ENCODE measurements at places on chromosomes 2 and 18.
A peak's percentile ranks its signal among the peaks of the same experiment; 100 is the strongest.

GRCh38 chr2:85744055-85744454 is 9.7 kb upstream of the ATOH8 start:
- no peak for DNase-seq

DNA sequence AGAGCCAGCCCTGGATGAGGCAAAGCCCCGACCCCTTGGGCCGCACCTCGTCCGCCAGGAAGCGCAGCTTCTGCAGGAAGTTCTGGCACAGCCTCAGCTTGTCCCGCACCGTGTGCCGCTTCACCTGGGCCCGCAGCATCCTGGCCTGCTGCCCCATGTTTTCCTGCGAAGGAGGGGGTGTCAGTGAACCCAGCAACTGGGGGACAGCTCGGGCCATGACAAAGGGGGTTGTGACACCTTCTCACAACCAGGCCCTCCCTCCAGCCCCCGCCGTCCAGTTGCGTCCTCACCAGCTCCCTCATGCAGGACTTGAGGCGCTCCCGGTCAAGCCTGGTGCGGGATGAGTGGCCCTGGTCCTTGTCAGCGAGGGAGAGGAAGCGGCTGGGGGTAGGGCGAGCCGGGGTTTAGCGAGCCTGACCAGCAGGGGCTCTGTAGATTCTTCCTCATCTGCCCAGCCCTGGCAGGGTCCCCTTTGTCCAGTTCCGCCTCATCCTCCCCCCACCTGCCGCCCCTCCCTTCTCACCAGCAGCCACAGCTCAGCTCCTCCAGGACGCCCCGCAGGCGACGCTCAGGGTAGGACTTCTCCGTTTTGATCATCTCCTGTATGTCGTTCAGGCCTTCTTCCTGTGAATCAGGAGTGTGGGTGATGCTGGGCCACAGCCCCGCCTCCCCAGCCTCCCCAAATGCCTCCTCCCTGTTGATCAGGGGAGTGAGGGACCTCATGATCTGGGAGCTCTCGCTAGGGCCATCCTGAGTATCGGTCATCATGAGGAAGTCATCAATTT is 606 bp downstream of the OTOF start:
- DNase-seq, result no peak

DNA sequence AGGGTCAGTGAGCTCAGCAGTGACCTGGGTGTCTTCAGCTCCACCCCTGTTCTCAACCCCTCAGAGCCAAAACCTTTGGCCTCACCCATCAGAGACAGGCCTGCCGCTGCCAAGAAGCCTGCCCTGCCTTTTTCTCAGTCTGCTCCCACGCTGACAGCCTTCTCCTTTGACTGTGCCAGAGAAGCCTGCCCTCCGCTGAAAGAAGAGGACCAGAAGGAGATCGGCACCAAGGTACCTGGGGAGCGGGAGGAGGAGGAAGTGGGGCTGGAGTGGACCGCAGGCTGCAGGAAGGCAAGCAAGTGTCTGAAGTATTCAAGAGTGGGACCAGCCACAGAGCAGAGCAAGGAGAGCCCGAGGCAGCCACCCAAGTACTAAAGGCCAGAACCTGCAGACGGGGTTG is 33.2 kb downstream of the TOGARAM2 start:
- no peak for DNase-seq

- DNase-seq, result peak; percentile 28
Observed at GRCh38 chr2:201860636-201861066, 54.3 kb downstream of the CDK15 start.

DNA sequence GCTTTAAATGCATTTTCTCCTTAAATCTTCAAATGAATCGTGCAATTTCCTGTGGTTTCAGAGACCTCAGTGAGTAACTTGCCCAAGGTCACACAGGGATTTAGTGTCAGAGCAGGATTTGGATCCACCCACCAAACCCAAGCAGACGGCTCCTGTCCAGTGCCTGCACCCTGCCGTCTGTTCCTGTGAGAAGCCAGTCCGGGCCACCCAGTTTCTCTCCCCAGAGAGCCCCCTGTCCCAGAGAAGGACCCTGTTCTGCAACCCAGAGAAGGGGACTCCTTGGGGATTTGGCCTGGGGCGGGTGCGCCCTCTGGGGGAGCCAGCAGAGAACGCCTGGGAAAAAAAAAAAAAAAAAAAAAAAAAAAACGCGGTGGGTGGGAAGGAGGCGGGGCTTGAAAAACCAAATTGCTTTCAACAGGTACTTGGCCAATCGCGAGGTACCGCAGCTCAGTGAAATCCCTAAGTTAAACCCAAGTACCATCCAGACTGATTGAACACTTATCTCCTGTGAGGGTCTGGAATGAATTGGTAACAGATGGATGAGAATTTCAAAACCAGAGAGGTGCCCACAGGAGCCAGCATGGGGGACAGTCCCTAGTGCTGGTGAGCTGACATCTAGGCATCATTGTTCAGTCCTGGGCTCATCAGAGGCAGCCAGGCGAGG is 30.9 kb upstream of the REEP1 start:
- DNase-seq, result peak; percentile 31

DNA sequence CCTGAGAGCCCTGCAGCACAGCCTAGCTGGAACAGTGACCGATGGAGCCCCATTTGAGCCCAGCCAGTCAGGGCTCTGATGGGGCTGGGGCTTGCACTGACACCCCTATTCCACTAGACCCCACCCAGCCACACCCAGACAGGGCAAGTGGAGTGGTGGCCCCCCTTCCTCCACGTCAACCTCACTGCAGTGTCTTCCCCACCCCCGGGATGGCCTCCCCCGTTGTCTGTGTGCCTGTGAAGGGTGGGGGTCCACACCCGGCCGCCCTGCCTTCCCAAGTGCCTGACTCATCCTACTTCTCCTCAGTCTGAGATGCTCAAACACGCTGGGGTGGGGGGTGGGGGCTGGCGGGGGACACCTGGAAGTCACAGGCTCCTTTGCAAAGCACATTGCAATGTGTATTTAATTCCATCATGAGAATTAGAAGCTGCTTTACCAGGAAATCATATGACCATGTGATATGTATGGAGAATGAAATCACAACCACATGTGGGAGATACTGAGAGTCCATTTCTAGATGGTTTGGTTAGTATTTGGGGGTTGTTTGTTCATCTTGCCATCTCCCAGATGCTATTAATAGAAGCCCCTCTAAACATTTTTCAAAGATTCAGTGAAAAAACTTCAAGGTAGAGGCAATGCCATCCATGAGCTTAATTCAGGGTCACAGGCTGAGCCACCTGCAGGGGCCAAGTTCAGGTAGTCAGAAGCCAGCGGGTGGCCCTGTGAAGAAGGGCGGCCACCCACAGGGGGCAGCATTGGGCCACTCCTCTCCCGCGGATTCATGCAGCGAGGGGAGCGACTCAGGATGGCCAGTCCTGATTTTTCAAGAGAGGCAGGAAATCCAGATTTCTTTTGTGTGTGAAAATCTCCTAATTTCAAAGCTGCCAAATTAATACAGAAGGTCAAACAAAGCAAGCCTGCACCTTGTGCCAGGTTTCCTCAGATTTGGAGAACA is 22.7 kb upstream of the GMPPA start:
- no peak for DNase-seq

DNA sequence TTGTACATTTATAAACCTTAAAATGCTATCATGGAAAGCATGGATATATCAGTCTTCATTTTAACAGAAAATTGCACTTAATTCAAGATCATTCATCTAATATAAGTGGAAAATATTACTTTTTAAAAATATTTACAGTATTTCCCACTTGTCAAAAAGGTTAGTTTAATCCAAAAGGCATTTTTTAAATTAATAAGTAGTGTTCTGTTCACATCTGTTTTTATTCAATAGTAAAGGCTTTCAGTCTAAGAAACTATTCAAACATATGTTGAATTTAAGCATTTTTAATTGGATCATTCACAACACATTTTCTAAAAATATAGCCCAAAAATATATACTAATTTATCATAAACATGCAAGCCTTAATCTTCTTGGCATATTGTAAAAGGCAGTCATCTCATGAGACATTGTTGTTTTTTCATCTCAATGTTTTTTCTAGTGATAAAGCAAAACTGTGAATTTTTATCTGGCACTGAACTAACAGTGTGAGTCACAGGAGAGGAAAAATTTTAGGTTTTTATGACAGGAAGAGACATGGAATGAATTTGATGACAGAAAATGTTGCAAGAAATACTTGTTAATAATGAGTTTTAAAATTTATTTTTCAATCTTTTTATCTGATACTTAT is 1642.5 kb upstream of the TMEFF2 start:
- no peak for DNase-seq

DNA sequence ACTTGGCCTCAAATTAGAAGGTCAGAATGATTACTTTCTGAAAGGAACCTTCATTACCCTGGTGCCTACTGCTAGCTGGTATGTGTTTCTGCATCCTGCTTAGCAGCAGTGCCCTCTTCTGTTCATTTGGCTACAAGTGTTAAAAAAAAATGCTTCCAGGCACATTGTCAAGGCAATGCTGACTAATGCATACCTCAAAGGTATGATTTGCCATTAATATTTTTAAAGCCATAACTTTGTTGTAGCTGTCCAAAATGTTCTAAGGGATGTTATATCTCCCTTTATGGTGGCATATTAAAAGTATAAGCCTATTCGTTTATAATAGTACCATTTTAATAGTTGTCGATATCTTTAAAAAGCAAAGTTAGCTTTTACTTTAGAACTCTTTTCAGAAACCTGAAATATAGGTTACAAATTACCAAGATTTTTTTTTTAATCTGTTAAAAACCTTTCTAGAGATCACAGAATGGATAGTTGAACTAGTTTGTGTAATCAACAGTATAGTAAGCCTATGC is 52.0 kb upstream of the FAM171B start:
- no peak for DNase-seq

DNA sequence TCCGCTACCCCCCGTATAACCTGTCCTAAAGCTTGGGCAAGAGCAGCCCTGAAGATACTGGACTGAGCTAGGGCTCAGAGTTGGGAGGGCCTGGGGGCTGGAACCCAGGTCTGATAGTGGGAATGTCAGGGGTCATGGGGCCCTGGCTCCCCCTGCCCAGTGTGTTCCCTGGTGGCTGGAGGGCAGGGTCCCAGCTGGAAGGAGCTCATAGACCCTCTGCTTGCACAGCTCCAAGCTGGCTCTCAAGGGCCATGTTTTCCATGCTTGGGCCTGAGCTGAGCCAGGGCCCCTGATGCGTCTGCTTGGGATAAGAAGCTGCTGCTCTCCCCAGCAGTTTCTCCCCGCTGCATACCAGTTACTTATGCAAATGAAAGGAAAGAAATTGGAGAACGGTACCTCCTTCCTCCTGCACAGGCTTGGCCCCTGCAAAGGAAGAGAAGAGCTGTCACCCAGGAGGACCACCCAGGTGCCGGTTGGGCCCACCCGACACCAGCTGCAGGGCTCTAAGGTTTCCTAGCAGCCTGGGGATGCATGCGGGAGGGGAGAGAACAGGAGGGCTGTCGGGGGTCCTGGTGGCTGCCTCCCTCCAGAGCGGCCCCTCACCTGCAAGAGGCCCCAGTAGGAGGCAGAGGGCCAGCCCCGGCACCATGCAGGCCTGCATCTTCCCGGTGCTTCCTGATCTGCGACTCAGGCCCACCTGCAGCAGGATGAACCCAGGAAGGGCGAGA is 628 bp downstream of the OTOS start:
- DNase-seq, result no peak

DNA sequence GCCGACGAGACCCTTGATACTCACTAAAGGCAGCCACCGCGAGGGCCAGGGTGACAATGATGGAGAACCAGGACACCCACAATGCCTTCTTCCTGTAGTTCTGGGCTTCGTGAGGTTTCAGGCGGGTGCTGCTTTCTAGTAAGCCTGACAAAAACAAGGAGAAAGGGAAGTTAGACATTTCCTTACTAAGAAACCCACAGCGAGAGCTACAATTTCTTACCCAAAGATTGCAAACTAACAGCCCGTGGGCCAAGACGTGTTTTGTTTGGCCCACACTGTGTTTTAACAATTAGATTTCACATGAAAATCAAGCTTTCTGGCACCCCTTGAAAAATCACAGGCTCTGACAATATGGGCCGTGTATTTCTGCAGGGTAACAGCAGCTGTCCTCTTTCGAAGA is 5.6 kb downstream of the TMEM163 start:
- DNase-seq, result no peak

DNA sequence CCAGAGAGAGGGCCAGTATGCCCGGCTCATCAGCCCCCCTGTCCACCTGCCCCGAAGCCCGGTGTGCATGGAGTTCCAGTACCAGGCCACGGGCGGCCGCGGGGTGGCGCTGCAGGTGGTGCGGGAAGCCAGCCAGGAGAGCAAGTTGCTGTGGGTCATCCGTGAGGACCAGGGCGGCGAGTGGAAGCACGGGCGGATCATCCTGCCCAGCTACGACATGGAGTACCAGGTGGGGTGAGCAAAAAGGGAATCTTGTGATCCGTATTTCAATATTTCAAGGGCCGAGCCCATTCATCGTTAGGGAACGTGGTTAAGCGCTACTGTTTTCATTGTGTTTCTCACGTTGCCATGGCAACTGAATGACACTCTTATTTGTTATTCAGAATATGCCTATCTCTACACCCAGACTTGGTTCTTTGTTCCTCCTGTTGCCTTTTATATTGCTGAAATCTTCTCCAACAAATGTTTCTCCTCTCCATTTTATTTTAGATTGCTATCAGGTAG is 81.5 kb downstream of the NRP2 start:
- DNase-seq, result peak; percentile 34

DNA sequence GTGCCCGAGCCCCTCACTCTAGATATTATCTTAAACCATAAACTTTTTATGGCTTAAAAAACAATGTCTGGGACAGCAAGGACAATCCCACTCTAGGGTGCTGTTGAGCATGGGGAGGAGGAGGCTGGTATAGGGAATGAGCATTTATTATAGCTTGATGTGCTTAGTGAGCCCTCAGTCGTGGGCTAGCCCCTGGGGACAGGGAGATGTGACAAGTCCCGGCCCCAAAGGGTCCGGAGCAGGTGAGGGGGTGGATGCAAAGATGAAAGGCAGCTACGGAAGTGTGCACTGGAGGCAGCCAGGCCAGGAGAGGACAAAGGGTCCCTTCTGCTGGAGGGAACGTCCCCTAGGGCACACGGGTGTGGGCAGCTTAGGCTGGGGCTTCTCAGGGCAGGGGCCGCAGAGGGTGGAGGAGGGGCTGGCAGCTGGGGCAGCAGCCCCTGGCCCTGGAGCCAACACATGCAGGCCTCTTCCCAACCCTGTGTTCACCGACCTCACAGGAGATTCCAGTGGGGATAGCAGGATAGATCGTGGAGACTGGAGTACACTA is 106.3 kb upstream of the GPC1 start:
- no peak for DNase-seq

DNA sequence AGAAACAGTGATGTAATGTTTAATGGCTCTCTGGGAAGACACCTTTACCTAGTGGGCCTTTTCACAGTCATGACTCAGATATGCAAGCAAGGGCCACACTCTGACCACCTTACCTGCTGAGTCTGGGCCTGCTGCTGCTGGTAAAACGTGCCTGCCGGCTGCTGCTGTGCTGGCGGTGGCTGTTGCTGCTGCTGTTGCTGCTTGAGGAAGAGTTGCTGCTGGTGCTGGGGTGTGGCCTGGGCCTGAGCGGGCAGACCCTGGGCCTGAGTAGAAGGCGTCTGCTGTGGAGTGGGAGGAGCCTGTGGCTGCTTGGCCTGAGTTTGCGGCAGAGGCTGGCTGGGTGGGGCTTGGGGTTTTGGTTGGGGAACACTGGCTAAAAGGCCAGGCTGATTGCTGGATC is 81.6 kb upstream of the NFU1 start:
- DNase-seq, result no peak
